Stimulated activated CD8-positive, alpha-beta memory T cell treated with anti-CD3 and anti-CD28 coated beads, Interleukin-2, amount 100 ng/mL, for 1 hour (primary cell): ENCODE measurements at places on chromosomes 4 and X.

GRCh38 chr4:108181704-108182103, 13.0 kb upstream of the LEF1 start:
- no peak for DNase-seq

- no peak for DNase-seq
Observed at GRCh38 chrX:96004386-96004785, 680.3 kb upstream of the DIAPH2 start.

- no peak for DNase-seq
Observed at GRCh38 chr4:185839194-185839712, 27.3 kb upstream of the SORBS2 start.

DNA sequence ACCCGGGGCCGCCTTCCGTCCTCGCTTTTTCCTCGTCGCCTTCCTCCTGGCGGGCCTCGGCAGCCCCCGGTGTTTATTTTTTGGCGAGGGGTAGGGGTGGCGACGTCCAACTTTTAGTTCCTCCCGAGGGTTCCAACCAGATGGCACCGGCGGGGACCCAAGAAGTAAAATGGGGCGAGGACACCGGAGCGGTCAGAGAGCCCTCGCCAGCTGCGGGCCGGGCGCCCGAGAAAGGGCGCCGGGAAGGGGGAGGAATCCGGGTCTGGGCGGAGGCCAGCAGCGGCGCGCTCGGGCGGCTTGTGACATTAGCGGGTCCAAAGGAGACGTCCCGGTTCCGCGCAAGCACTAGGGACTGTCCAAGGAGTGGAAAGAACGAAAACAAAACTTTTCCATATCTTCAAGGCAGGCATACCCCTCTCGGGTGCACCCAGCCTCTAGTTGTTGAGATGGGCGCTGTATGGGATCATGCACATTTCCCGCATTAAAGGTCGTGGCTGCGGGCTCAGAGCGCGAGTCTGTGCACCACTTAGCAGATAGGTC, 691 bp upstream of the USP46 start:
- DNase-seq, result no peak

- DNase-seq, result no peak
Observed at GRCh38 chrX:72330131-72330530, 24.4 kb upstream of the CITED1 start.

GRCh38 chr4:53861856-53862610, 202.4 kb downstream of the CHIC2 start:
- no peak for DNase-seq

- DNase-seq, result no peak
Observed at GRCh38 chr4:22910200-22910599, 217.5 kb downstream of the GBA3 start.

GRCh38 chr4:179372242-179372641, 1930.0 kb upstream of the AGA start:
- DNase-seq, result no peak

- DNase-seq, result no peak
Observed at GRCh38 chrX:21691512-21692018, 33.4 kb upstream of the KLHL34 start.
